ENCODE measurements at places on chromosomes 11 and 22.

GRCh38 chr22:44358709-44359440 lies 46.1 kb upstream of the SHISAL1 start:
- no peak for DNase-seq

DNA sequence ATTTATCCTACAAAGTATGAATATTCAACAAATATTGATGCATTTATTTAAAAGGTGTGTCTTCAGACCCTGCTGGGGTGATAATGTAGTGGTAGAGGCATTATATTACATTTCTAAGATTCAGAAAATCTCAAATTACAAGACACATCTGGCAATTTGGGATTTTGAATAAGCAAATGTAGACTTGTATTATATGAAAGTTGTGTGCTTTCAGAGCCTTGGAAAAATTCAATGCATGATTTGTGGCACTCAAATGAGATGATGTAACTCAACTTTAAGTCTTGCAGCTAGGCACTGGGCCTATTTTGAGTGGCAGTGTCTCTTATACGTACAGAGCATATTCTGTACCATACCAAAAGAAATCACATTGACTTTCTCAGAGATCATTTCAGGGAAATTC lies 214.4 kb downstream of the ETS1 start:
- no peak for DNase-seq

- DNase-seq: no peak
Measured at GRCh38 chr22:37291559-37292298, 9.4 kb downstream of the CYTH4 start.

DNA sequence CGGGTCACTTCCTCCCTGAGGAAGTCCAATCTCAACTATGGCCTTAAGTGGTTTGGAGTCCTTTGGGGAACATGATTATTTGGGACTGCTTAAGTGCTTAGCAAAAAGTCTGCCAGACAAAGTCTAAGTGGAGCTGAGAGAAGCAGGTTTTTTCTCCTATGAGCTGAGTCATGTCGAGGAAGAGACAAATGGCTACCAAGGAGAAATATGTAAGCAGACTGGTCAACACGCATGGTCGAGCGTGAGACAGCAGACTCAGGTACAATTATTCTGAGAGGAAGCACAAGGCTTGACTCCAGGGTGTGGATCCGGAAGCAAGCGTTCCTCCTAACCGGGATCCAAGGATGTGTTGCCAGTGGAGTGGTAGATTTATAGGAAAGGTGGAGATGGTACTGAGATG lies 30.6 kb downstream of the UBASH3B start:
- DNase-seq: no peak

- DNase-seq: no peak
Measured at GRCh38 chr11:133173810-133174412, 358.4 kb downstream of the OPCML start.

DNA sequence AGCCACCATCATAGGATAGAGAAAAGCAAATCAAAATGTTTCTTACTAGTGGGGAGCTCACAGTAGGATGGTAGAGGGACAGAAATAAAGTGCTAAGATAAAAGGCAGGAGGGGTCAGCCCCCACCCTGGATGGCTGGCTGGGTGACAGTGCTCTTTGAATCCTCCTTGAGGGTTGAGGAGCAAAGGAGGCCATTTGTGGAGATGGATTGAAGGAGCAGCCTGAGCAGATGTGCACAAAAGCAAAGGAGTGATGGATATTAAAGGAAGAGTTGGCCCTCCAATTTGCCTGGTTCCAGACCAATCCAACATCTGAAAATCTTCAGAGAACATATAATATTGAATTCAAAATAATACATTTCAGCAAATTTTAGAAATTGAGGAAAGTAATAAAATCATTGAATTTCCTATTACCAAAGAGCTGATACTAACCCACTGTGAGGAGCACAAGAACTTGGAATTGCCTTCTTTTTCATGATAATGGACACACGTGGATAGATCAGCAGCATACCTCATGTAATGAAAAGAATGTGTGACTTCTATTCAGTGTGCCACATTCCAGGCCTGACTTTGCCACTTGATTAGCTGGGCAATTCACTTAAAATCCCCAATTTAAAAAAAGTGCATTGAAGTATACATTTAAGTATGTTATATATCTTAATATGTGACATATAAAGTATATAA lies 287.0 kb downstream of the FAT3 start:
- no peak for DNase-seq

- DNase-seq: no peak
Measured at GRCh38 chr11:69554849-69555248, 73.4 kb downstream of the LINC01488 start.

DNA sequence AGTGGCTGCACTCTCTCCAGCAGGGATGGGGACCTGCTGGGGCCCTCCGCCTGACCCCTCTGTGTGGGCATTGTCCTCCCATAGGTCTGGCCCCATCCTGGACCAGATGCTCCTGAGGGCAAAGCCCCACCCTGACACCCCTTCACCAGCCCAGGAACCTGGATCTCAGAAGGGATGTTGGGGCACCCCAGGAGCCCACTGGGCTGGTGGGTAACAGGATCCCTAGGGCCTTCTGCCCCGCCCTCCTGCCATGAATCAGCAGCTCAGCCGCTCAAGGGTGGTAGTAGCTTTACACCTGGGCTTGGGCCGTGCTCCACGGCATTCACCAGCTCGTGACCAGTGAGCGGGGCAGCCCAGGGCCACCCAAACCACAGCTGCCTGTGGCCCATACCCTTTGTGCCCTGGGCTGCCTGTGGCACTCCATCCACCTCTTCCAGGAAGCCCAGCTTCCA lies 1.0 kb upstream of the MAPK12 start:
- no peak for DNase-seq

- no peak for DNase-seq
Measured at GRCh38 chr11:134466156-134466555, 54.1 kb upstream of the B3GAT1 start.
